ENCODE measurements at places on chromosomes 13 and 19.

GRCh38 chr19:6066661-6067646, 43.3 kb downstream of the RFX2 start:
- no peak for DNase-seq

- no peak for DNase-seq
Observed at GRCh38 chr19:41328157-41328841, 18.3 kb downstream of the CCDC97 start.

DNA sequence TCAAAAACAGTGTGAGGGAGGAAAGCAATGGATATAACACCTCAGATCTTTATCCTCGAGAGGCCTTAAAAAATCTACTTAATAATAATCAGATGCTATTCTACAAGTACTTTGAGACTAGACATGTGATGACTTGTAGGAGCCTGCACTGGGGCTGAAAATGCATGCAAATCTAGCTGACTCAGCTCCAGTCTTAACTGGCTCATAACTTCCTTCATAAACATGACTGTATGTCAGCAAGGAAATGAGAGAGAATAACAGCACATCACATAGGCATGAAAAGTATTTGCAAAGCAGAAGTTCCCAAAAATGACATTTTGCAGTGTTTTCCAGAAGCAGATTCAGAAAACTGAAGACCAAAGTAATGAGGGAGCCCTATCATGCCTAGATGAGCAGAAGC, 38.1 kb downstream of the PSG5 start:
- peak; percentile 91 for DNase-seq

DNA sequence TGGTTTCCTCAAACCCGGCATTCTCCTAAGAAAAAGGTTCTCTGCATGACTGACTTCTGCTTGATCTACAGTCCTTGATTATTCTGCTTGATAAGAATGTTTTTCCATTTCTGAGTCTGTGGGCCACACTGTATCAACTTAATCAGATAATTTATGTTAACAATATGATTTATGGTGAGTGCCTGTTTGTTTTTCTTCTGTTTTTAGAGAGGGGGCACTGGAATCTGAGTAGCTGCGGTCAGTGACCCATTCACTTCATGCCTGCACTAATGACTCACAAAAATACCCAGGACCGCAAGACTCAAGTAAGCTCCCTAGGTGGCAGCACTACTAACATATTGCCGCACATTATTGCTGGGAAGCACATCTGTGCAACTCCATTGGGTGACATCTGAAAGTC, 542.3 kb upstream of the ATXN8OS start:
- peak; percentile 4 for DNase-seq

GRCh38 chr13:98556142-98556816, 20.6 kb downstream of the STK24 start:
- DNase-seq: no peak

DNA sequence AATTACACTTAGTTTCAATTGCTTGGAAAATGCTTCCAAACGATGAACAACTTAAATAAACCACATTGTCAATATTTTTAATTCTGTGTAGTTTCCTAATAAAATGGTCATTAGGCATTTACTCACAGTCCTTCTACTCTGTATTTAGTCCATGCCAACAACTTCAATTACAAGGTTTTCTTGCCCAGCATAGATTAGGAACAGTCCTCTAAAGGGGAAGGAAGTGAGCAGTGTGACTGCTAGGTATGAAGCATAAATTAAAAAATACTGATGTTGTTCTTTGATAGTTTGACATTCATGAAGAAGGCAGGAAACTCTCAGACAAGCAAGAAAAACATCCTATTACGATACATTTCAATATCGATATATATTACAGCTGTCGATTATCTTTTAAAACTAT, 716.0 kb upstream of the PCDH9 start:
- DNase-seq: no peak

DNA sequence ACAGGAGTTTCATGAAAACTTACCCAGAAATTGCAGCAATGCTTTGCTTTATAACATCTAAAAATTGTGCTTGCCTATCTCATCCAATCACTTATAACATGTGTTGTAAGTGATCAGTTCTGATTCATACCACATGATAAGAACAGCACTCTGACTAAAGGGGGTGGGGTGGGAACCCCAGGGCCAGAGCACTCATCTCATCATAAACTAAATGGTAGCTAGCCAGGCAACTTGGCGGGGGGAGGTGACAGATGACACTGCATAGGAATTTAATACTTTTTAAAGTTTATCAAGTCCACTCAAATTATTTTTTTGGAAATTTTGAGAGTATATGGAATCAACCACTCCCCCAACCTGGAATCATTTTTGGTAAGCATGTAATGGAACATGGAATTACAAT, 42.1 kb downstream of the FOXO1 start:
- DNase-seq: peak; percentile 8

- no peak for DNase-seq
Observed at GRCh38 chr13:30863231-30863630, 42.8 kb upstream of the MEDAG start.

DNA sequence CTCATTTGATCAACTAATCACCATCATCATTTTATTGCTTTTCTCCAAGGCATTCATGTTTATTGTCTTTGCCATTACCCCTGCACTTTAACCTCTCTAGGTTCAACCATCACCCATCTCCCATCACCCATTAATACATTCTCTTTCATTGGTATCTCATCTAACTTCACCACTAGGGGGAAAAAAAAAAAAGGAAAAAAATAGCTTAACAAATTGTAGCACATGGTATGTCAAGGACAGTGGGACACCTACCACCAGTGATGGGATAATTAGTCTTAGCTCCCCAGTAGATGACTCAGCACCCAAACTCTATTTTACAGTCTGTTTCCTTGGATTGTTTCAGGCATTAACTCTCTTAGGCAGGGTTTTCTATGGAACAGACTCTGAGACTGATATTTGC, 1770.2 kb upstream of the MIR17HG start:
- no peak for DNase-seq

- DNase-seq: peak; percentile 37
Observed at GRCh38 chr13:32142956-32143375, 111.4 kb downstream of the FRY start.

DNA sequence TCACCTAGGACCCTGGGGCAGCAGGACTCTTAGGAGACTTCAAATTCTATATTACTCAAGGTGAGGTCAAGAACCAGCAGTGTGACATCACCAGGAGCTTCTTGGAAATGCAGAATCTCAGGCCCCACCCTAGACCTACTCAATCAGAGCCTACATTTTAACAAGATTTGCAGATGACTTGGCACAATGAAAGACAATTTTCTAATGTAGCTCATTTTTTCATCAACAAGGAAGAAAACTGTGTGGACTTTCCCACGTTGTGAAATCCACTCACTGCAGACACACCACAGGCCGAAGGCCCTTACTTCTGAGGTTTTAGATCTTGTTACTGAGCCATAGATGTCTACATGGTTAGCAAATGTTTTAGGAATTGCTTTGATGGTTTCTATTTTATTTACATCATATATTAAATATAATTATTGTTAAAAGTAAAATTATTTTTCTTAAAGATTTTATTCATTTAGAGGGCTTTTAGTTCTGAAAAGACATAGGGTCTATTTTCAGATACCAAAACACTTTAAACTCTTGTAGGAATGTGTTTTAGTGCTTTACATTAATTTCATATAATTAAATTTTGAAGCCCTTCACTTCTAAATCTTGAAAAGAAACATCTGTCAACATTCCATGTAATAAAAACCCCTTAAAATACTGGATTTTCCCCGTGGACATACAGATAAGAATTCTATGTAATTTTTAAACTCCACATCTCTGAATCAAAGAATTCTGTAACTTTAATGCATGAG, 18.5 kb upstream of the STARD13 start:
- no peak for DNase-seq

DNA sequence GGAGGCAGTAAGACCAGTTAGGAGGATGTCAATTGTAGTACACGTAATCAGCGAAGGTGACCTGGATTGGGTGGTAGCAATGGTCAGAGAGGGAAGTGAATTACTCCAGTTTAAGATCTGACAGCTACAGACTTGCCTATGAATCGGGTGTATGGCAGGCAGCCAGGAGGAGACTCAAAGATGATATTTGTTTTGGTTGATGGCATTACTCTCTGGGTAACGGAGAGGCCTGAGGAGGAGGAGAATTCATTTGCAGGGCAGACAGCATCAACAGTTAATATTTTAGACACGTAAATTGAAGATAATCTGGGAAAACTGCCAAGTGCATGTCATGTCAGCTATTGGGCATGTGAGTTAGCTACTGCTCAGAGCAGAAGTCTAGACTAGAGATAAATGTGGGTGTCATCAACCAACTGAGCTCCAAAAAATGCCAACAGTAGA, 109.2 kb downstream of the SGCG start:
- no peak for DNase-seq

GRCh38 chr19:4109626-4109945, 14.3 kb downstream of the MAP2K2 start:
- DNase-seq: no peak

DNA sequence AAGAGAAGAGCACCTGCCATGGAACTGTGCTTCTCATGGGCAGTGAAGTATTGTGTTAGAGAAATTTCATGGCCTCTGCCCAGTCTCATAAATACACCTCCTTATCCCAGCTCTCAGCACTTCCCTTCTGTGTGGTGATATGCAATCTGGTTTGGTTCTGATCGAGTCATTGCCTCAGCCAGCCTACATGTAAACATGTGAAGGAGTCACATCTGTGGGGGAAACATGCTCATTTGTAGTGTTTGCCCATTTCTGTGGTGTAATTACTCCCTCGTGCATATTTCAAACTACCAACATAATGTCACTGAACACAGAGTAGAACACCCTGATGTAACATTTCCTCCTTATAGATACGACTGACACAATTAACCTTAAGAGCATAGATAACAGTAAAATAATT, 183.0 kb downstream of the DCT start:
- DNase-seq: no peak

GRCh38 chr13:96551546-96551945, 442.7 kb downstream of the OXGR1 start:
- DNase-seq: no peak

DNA sequence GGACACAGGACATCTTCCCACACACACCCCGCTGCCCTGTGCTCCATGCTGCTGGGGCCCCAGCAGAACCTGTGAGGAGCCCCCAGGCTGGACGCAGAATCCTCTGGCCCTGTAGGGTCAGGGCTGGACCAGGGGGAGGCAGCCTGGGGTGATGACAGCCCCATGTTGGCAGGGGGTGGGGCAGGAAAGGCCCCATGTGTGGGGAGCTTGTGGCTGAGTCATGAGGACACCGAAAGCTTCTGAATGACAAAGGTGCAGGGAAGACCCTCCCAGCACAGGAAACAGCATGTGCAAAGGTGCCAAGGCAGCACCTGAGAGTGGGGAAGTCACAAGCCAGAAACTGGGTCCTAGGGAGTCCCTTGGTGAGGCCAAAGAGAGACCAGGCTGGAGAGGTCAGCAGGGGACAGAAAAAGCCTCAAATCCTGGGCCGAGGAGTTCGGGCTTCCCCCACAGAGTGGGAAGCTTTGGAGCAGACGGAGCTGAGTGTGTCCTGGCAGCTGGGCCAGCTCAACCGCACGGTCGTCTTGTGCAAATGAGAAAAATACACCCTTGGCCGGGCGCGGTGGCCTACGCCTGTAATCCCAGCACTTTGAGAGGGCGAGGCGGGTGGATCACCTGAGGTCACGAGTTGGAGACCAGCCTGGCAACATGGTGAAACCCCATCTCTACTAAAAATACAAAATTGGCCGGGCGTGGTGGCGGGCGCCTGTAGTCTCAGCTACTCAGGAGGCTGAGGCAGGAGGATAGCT, 17.5 kb downstream of the ATP8B3 start:
- DNase-seq: no peak

- no peak for DNase-seq
Observed at GRCh38 chr13:30708541-30708940, 26.8 kb upstream of the ALOX5AP start.

- DNase-seq: no peak
Observed at GRCh38 chr13:82963226-82964099, 918.8 kb downstream of the SLITRK1 start.

DNA sequence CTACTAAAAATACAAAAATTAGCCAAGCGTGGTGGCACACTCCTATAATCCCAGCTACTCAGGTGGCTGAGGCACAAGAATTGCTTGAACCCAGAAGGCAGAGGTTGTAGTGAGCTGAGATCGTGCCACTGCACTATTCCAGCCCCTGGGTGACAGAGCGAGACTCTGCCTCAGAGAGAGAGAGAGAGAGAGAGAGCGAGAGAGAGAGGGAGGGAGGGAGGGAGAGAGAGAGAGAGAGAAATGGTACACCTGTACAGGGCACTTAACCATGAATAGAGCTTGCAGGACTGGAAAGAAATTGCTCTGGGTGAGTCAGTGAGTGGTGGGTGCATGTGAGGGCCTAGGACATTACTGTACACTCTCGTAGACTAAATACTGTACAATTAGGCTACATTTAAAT, 40.5 kb upstream of the SLC7A9 start:
- no peak for DNase-seq

DNA sequence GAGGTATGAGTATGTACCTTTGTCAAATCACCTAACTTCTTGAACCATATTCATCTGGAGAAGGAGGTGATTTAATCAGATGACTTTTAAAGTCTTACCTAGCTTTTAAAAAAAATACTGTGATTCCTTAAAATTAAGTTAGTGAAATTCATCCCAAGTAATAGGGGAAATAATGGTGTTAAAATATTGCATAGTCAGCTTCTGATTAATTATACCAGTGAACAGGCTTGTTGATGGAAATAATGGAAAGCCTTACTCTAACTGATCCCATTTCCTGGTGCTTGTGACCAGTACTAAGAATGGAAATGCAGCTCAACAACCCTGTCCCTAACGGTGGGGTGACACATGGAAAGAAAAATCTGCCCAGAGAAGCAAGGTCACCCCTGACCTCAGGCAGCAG, 130.7 kb downstream of the CDK8 start:
- no peak for DNase-seq

DNA sequence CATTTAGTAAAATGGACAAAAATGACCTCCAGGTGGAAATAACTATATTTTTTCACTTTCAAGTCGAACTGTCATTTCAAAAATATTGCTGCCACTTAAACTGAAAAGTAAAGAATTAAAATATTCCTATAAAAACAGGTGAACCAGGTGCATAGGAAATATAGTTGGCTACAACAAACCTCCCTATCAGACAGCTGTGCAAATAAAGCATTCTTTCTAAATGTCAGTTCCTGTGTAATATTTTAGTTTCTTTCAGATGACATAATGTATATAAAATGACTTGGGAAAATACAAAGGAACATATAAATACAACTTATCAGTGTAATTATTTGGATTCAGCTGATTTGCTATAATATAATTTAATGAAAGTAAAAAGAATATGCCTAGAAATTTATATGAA, 403.5 kb upstream of the GPC6 start:
- no peak for DNase-seq

GRCh38 chr19:20321139-20321763, 154.2 kb downstream of the ZNF486 start:
- DNase-seq: no peak

DNA sequence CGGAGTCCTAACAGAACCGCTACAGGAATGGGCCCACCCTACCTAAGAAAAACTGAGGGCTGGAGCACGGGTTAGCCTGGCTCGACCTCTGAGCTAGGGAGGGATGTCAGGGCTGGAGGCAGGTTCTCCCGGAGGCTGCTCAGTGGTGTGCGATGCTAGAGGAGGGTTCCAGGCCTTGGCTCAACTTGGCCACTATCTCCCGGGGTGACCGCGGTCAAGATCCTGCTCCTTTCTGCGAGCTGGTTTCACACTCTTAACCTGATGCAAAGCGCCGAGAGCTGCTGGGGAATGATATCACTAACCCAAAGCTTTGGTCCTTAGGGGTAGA, 301 bp downstream of the POP4 start:
- no peak for DNase-seq
